T-helper 9 cell (primary cell): ENCODE measurements at places on chromosomes 7 and 10.

GRCh38 chr7:132825932-132826835 lies 249.9 kb upstream of the PLXNA4 start:
- DNase-seq, result no peak

GRCh38 chr10:48288661-48289060 lies 14.2 kb upstream of the FRMPD2 start:
- no peak for DNase-seq

DNA sequence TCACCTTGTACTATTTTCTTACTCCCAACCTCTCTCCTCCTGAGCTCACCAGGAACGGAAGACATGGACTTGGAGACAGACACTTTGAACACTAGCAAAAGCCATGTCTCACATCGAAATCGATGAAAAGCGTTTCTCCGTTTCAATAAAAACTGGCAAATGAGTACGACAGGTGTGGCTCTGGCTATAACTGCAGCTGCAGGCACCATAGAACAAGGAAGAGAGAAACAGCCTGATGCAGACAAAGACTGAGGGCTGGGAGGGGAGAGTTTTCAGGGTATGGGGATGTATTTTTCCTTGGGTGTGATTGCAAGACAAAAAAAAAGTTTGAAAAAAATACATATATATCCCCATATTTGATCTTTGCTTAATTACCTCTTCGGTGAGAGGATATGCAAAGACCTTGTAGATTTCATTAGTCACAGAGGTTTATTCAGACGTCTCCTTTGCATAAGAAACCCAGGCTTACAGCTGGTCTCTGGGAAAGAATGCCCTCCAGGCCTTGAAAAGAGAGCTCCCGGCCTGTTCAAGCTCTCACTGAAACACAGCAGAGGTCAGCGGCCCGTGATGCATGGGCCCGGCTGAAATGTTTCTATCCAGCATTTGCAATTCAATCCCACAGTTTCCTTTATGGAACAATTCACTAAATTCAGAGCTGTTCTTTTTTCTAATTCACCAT lies 63.1 kb downstream of the TLL2 start:
- no peak for DNase-seq

GRCh38 chr7:82810558-82811259 lies 352.0 kb downstream of the PCLO start:
- no peak for DNase-seq

- DNase-seq, result no peak
These were observed 68.7 kb upstream of the SEPHS1 start for GRCh38 chr10:13416760-13417159.

DNA sequence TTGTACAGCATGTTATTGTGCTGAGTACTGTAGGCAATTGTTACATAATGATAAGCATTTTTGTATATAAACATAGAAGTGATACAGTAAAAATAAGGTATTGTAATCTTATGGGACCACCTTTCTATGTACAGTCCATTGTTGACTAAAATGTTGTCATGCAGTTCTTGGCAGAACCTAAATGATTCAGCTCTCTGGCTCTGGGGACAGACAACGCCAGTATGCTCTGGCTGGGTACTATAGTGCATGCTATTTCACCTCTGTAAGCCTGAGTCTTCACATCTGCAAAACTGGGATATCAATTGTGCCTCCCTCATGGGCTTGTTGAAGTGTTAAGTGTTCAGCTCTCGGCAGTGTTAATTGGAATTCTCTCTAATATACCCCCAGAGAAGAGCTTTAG lies 674.3 kb downstream of the INHBA start:
- DNase-seq, result no peak

GRCh38 chr10:33273295-33274002 lies 61.0 kb downstream of the NRP1 start:
- no peak for DNase-seq

DNA sequence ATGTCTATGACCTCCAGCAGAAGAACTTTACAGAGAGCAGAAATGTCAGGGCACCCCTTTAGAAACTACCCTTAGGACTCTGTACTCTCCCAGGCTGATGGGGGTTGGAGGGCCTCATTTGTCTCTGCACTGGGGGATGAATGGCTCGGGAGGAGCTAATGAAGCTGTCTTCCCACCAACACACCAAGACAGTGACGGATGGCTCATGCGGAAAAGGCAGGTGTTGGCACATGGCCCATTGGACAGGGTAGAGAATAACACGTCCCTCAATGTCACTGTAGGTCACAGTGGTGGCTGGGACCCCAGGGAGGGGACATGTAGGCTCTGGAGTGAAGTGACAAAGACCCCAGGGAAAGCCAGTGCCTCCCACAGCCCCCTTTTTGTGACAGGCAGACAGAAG lies 64.0 kb upstream of the PCBD1 start:
- DNase-seq, result no peak

DNA sequence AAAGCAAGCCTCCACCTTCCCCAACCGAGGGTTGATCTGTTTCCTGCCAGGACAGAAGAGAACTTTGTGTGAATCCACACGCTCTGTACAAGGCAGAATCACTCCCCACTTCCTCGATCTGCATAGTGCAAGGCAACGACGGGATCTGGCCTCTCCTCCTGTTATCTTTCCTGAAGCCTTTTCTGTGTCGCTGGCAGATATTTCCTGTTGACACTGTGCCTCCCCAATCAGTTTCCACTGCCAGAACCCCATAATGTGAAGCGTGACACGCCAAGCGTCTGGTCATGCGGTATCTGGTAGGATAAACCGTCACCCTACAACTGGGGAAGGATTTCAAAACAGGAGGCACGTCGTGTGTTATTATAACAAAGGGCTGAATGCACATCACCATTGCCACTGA lies 57.2 kb downstream of the FAM171A1 start:
- DNase-seq, result no peak

DNA sequence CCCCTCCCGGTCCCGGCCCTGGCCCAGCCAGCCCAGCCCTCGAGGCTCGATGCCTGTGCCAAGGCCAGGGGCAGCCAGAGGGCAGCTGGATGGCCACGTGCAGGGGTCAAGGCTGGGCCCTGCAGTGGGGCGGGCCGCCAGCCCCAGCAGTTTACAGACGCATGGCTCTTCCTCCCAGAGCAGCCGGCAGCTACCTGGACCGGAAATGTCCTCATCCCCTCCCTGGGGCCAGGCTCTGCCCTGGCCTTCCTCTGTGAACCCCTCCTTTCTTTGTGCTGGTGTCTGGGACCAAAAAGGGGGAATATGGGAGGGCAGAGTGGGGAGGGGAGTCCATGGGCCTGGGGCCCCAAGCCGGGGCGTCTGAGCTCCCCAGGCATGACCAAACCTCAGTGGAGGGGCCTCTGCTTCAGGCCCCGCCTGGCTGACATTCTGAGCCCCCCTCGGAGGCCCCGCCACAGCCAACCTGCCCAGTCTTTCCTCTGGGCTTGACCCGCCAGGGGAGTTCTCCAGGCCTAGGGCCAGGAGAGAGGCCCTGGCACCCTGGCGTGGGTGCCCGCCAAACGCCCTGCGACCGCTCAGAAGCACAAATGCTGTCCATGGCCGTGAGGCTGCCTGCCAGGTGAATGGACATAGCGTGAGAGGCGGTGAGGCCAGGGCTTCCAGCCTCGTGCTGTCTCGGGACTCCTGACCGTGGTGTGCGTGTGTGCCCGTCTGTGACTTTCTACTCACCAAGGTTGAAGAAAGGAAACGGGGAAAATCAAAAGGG lies 24.7 kb upstream of the AMZ1 start:
- DNase-seq, result no peak

- no peak for DNase-seq
These were observed 4.2 kb upstream of the NANOS1 start for GRCh38 chr10:119025336-119025735.

DNA sequence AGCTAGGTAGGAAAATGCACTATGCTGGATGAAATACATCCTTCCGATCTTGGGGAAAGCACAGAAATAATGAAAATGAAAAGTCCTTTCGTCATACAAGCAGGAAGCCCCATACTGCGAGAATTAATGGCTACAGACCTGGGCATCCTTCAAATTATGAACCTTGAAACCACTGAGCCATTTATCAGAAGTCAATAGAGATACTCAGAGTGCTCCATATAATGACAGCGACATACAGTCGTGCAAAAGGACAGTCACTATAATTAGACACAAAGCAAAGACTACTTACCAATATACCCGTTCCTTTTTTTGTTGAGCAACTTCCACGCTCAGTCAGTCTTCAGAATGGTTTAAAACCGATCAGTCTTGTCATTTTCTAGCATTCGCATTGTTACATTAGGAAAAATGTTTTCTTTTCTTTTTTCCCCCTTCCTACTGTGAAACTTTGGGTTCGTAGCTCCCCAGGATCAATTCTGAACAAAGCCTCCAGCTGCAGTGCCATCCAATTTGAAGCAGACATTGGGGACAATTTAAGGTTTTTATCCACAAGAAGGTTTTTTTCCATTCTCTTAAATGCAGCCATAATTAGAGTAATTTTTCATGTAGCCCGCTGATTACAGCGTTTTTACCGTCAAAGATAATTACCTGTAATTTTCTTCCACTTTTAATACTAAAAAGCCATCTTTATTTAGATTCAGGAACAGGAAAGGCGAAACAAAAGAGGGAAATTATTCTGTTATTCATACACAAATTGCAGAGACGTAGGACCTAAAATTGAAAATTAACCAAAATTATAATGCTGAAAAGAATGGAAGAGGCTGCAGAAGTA lies 6.4 kb downstream of the DLX6 start:
- DNase-seq, result no peak
